ENCODE measurements at places on chromosomes 5 and 9. TPM values are rescaled to one million over a fixed set of nuclear protein-coding genes. Genes with fewer than 3 reads are reported as not detected.

DNA sequence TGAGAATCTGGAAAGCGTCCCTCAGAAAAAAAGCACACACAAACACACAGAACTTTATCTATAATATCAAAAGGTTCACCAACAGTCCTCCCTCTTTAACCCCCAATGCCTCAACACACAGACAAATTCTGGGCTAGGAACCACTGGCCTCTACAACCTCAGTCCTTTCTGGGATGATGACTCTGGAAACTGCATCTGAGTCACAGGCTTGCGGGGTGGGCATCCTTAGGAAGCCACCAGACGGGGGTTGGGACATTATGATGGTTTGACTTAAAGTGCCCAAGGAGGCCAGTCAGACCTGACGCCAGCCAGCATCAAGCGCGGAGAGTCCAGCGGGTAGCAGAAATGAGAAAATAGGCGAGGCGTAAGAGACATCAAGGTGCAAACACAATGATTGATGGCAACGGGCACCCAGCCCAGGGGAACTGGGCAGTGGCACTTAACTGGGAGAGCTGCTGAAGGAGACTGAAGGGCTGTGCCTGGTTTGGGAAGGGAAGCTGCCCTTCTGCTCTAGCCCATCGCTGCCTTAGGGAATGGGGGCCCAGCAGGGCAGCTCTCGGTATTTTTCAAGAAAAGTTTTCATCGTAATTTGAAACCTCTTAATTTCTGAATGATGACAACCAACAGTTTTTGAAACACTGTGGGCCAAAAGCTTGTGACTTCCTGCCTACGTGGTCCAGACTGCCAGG, 20.7 kb downstream of the SPRY4 start:
- no peak for DNase-seq

Gene PCDHA9
- total RNA-seq, result 18.6 TPM

DNA sequence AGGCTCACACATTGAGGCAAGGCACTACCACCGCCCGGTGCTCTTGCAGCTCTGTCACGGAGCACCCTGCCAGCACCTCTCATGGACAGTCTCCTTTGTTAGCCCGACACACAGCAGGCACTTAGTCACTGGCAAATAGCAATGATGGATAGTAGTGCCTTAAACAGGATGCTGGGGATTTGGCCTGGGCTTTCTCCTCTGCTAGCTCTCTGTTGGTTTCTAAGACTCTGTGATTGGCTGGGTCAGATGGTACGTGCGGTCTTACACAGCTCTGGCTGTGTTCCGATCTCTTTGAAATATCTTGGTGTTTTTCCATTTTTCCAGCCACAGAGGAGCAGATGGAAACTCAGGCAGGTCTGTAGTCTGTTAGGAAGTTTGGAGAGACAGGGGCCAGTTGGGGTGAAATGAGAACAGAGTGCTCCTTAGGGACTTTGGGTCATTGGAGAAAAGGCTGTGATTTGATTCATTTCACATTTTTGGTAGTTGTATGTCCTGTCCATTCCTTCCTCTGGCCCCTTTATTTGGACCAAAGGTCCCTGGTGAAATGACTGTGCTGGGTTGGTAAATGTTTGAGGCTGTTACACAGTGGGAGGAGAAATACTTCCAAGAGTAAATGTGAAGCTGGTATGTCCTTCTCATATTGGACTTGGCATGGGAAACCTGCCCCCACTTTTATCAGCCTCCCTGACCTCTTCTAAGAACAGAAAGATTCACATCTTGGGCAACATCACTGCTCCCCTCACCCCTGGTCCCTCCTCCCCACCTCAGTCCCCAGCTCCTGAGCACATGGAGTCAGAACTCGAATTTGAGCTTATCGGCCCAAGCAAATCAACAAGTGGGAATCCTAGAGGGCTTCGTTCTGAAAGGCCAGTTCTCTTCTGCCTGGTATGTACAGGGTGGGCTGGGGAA, 3.4 kb downstream of the SMIM3 start:
- no peak for DNase-seq

Gene GLRA1
- total RNA-seq, result 0.16 TPM

Gene CTNNA1
- total RNA-seq, result 216 TPM

Gene PPIC
- total RNA-seq, result 3.1 TPM

- DNase-seq, result peak; percentile 86
These were observed 416.9 kb downstream of the RAB3C start for GRCh38 chr5:58999804-59000203.

GRCh38 chr5:141517880-141518617, 29.2 kb downstream of the PCDHGC5 start:
- DNase-seq, result no peak

Gene FOXD4L3
- total RNA-seq, result 0.47 TPM

DNA sequence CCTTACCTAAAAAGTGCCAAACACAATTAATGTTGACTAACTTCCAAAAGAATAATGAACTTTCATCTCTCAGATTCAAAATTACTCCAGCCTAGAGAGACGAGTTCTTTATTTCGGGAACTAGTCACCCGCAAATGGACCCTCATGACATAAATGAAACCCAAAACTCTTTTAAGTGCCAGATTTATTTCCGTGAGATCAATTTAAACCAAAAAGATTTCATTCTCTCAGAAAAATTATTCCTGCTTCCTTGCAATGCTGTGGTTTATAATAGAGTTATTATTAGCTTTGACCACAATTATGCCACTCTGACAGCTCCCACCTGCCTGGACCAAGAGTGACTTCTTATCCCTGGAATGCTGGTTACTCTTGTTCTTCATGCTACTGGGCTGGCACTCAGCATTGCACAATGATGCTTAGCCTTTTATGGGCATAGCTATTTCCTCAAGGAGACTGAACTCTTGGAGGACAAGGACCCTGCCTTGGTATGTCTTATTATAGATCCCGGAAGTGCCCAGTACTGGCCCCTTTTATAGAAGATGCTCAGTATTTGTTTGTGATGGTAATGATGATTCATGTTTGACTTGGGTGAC, 183.5 kb downstream of the SNX18 start:
- no peak for DNase-seq

GRCh38 chr5:169116961-169117461, 183.9 kb downstream of the SLIT3 start:
- DNase-seq, result no peak

GRCh38 chr9:32596936-32597335, 24.0 kb upstream of the NDUFB6 start:
- no peak for DNase-seq

Gene IFNA13
- not detected for total RNA-seq

GRCh38 chr9:13252852-13253251, 26.6 kb downstream of the MPDZ start:
- no peak for DNase-seq

Gene MUSK
- 0.16 TPM for total RNA-seq

Gene F2RL2
- total RNA-seq, result 0.31 TPM

DNA sequence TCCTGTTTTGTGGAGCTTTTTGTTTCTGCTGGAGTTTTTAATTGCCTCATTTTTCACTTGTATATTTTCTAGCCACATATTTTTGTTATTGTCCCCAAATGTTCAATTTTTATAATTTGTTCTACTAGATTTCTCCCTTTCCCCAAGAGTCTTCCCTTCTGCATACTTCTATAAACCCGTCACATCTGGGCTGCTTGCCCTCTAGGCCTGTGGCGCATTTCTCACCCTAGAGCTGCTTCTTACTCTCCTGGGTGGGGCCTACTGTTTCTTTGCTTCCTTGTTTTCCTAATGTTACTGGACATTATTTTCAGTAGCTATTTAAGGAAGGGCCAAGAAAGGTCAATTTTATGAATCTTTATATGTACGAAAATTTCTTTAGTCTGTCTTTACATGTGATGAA, 51.5 kb downstream of the NXNL2 start:
- no peak for DNase-seq

GRCh38 chr9:94533601-94534000, 21.3 kb upstream of the PCAT7 start:
- no peak for DNase-seq

- no peak for DNase-seq
These were observed 45.8 kb upstream of the GRAMD2B start for GRCh38 chr5:126377424-126377823.

Gene SOHLH1
- total RNA-seq, result not detected

- DNase-seq, result no peak
These were observed 53.7 kb upstream of the SMIM15 start for GRCh38 chr5:61215996-61216395.

Data from occipital lobe (tissue), 3 donors.